ENCODE measurements at places on chromosomes 1 and 21. TPM values are rescaled to one million over a fixed set of nuclear protein-coding genes. Genes with fewer than 3 reads are reported as not detected.

DNA sequence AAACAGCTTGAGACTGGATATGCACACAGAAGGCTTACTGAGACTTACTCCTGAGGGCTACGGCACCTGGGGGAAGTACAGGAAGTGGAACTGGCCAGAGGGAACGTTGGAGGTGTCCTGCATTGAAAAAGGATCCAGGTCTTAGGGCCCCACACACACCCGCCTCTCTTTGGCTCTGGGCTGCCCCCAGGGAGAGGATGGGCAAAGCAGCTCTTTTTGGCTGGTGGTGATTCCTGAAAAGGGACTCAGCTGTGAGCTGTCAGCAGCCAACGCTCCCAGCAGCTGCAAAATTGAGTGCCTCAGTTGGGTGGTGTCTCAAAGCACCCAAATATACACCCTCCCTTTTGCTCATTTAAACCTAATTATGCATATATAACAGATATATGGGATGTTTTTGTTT is 213.2 kb downstream of the TNR start:
- no peak for DNase-seq

Gene SLC6A9
- polyA plus RNA-seq = 2.9 TPM

DNA sequence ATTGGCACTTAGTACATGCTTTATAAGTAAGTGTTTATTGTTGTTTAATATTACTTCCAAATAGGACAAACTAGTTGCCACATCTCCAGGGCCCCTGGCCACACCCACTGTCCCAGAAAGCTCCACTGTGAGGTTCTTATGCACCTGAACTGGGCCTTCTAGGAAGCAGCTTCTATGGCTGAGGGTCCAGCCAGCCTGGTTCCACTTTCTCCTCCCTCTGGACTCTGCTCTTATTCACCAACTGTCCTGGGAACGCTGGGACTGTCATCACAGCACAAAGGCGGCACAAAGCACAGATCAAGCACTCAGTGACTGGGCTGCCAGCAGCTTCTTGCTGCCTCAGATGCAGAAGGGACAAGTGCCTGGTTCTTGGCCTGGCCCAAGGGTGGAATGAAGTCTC is 29.6 kb upstream of the ZNF648 start:
- no peak for DNase-seq

GRCh38 chr21:34552360-34553098 is 40.5 kb upstream of the KCNE1 start:
- no peak for DNase-seq

Gene HPDL
- polyA plus RNA-seq = 1.9 TPM

DNA sequence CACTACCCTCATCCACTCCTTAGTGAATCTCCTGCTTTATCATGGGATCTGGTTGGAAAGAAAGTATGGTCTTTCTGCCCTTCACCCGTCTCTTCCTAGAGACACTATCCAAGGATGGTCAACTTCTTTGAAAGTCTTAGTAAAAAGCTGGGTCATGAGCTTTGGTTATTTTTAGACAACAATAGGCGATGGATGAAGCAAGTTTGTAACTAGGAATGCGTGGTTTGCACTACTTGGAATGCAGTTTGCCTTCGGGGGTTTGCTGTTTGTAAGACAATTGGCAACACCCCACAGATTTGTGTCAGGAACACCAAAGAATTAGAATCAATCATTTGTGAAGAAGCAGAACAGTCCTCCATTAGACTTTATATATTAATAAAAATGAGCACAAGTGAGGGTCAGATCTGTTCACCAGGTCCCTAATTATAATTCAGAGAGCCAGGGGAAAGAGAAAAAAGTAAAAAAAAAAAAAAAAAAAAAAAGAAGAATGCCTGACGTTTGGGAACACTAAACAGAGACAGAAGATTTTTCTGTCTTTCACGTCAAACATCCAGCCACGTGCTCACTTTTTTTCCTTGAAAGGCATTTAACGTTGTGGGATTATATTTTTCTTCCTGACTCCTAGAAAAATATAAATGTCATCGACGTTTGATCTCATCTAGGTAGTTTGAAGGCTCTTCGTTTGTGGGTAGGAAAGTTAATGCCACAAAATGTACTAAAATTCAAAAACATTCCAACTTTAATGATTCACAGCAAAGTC is 60.7 kb upstream of the BTG3 start:
- no peak for DNase-seq

Gene PSEN2
- 119 TPM for polyA plus RNA-seq

DNA sequence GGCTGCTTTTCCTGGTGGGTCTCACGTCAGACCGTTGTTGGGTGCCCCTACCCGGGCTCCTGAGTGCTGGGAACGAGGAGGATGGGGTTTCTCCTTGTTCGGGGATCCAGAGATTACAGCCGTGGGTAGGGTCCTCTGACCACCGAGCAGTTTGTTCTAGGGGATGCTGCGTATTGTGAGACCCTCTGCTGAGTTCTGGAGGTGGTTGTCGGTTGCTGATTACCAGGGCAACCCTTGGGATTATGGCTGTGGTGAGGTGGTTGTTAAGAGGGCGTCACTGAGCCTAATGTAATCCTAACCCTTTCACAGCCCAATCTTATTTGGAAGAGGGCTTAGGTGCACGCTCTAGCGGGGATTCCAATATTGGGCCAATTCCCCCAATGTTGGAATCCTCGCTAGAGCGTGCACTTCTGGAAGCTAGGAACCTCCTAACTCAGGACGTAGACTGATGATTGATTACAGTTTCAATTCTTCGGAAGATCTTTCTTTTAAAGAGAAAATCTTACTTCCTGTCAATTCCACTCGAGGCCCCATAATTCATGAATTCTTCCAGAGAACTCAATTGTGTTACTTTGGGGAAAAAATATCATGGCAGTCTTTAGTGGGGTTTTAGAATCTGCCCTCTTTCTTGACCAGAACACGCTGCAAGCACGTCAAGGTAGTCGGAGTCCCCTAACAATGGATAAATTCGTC is 483 bp downstream of the TCEANC2 start:
- DNase-seq = peak; percentile 27

Gene ENAH
- polyA plus RNA-seq = 140 TPM

Gene APH1A
- polyA plus RNA-seq = 105 TPM

- DNase-seq = no peak
Measured at GRCh38 chr1:14686701-14687100, 88.2 kb downstream of the KAZN start.

DNA sequence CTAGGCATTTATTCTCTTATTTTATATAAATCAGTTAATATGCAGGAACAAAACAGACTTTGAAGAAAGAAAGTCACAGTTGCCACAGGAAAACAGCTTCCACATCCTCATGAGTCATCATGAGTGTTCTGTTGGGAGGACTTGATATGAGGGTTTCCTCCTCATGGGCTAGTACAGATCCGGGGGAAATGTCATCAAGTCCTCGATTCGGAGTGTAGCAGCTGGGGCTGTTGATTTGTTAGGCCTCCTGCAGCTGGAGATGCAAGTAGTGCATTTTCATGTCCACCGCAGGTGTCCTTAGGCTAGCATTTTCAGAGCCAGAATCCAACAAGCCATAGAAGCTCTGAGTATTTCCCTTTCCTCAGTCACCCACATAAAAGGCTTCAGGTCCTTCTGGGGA is 36.7 kb downstream of the ADAM30 start:
- no peak for DNase-seq

All from muscle of arm (tissue), 14 donors.